IPS DF 19.7 (cell line): ENCODE measurements at places on chromosomes 4 and X.

DNA sequence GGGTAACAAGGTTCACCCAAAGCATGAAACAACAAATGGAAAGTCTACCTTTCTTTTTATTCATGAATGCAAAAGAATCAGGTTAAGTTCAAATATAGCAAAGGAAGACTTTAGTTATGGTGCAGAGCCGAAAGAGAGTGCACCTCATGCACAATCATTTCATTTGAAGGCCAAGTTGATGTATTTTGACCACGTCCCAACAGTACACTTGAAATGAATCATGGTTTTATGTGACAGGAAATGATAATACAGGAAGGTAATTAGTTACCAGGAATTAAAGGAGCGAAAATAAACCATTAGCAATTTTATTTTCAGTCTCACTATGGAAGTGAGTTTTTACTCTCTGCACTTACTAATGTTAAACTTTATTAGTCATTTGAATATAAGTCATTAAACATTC is 281.2 kb upstream of the DIAPH2 start:
- DNase-seq, result no peak

DNA sequence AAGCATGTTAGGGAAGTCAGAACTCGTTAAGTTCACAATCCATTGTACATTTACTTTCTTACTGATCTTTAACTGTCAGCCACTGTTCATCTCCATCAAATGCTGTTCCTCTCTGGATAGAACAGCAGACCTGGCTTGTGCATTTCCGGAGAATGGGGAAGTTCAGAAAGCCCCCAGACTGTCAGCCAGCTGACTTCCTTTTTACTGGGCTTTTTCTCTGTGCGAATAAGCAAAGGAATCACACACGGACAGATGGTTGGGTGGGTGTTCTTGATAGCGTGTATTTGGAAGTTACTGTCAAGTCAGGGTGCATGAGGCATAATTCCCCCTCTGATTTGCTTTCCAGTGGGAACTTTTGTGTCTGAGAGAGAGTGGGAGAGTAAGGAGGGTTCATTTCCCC is 56.8 kb downstream of the TSPAN7 start:
- DNase-seq, result no peak

DNA sequence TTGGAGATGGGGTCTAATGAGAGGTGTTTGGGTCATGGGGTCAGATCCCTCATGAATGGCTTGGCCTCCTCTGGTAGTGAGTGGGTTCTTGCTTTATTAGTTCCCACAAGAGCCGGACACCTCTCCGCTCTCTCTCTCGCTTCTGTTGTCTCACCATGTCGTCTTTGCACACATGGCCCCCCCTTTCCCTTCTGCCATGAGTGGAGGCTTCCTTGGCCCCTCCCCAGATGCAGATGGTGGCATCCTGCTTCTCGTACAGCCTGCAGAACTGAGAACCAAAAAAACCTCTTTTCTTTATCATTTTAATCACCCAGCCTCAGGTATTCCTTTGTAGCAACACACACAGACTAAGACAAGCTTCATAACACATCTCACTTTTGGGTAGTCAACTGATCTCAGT is 49.6 kb upstream of the SPRY1 start:
- no peak for DNase-seq

DNA sequence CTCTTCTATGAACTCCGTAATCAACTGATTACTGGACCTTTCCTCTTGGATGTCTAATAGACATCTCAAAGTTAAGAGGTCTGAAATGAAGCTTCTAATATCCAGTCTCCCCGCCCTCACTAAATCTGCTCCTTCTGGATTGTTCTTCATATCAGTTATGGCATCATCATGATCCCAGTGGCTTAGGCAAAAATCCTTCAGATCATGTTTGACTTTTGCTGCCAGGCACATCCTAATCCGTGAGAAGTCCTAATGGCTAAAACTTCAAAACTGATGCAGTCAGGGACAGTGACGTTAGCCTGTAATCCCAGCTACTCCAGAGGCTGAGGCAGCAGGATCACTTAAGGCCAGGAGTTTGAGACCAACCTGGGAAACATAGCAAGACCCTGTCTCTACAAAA is 55.1 kb upstream of the GUCY1A1 start:
- no peak for DNase-seq

DNA sequence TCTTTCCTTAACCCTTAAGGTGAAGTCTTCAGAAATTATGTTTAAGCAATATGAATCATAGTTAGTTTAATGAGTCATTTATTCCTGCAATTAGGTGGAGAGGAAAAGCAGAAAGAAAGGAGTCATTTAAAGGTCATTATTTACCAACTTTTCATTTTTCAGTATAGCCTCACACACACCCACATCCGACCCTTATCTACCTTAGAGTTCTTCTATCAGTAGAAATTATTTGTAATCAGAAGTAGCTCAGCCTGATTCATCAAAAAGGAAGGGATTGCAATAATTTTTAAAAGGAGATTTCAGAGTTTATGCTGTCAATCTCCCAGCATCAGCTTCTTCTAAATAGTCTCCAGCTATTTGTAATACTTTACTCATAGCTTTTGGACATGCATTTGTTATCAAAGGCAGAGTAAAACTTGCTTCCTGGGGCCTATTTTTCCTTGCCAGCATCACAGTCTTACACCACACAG is 5.9 kb downstream of the ANXA10 start:
- DNase-seq, result no peak

DNA sequence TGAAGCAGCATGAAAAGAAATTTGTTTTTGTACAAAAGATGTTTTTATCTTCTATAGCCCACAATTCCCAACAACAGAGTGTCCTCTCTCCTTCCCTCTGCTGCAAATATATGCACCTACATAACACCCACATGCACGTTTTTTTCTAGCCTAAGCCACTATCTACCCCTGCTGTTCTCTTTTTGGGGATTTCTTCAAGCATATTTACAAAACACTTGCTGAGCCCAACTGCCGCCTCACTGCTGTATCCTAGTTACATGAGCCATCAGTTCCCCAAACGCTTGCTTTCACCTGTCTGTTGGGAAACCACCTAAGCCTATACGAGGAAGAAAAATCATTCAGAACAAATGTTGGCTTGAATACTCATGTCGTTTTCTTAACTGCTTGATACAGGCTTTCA is 127.2 kb downstream of the CHRNA9 start:
- DNase-seq, result no peak

DNA sequence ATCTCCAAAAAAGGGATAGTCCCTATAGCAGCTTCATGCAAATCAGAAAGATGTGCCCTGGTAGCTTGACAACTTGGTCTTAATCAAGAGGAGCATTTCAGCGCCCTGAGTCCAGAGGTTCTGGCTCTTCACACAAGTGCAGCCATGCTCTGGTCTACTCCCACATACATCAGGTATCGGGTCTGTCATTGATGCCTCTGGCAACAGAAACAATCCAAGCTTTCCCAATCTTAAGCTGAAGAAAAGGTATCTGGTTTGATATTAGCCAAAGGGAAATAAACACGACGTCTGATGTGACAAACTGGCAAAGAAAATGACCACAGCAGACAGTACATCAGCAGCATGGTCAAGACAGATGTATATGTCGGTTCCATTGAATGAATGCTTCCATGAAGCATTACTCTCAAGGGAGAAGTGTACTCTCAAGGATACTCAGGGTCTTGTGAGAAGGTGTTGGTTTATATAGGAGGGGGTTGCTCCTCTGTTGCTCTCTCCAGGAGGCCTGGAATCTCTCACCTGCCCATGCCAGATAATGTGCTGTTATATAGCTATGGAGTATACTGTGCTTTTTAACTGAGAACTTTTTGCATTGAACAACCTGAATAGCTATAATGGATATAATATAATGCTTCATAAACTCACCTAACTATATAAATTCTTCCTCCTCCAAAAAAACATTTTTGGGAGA is 879.6 kb upstream of the PCDH10 start:
- no peak for DNase-seq

- no peak for DNase-seq
These were observed 22.0 kb downstream of the ADH7 start for GRCh38 chr4:99413140-99413539.

DNA sequence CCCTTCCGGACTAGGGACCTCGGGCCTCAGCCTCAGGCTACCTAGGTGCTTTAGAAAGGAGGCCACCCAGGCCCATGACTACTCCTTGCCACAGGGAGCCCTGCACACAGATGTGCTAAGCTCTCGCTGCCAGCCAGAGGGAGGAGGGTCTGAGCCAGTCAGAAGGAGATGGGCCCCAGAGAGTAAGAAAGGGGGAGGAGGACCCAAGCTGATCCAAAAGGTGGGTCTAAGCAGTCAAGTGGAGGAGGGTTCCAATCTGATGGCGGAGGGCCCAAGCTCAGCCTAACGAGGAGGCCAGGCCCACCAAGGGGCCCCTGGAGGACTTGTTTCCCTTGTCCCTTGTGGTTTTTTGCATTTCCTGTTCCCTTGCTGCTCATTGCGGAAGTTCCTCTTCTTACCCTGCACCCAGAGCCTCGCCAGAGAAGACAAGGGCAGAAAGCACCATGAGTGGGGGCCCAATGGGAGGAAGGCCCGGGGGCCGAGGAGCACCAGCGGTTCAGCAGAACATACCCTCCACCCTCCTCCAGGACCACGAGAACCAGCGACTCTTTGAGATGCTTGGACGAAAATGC is at the start of gene WAS:
WAS (plus strand) TSS at position 389 of the 572 bp plus-strand sequence; CDS start at position 444, 55 bp downstream.
- DNase-seq, result no peak

DNA sequence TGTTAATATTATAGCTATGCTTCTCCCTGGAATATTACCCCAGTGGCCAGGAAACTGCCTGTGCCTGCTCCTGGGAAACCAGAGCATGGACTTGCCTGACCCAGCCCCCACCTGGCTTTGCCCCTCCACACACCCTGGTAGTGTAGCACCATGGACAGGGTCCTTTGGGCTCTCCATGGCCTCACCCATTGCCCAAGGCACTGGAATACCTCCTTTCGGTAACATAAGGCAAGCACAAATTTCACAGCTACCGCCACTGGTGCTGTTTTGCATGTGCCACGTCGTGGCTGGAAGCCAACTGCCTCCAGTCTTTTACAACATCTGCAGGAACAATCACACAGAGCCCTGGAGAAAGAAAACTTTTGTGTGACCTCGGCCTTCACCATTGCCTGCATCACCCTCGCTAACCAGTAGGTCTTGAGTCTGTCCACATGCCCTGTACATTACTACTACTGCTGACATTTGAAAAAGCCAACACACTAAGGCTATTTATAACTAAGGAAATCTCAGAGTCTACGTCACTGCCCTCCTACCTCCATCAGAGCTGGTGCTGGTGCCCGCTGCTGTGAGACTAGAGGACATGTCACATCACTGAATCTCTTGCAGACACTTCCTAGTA is 47.7 kb downstream of the HPGD start:
- DNase-seq, result no peak

DNA sequence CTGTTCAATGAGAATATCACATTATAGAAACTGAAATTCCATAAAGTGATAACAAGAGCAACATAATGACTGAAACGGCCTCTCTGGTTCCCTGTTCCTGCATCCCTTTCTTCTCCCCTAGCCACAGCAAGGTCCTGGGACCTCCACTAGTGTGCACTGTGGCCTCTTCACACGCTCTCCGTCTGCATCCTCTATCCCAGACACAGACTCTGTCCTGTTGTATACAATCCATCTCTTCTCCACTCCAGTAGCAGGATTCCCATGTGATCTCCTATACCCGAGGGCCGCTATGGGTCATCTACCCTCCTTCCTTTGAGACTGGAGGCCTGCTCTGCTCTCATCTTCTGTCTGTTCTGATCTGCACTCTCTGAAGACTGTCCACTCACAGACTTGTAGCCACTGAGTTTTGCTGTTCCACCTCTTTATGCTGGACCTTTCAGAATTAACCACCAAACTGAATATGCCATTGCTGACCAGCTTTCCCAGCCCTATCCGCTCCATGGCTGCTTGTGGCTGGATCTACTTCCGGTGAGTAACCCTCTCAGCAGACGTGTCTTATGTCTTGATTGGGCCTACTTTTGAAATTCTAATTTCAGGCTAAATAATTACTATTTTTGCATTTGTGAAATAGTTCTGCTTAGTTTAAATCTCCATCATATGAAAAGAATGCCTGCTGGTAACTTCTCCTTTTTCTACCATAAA is 105.1 kb upstream of the NAP1L5 start:
- no peak for DNase-seq

- DNase-seq, result no peak
These were observed 752 bp upstream of the FGF5 start for GRCh38 chr4:80265571-80266252.

DNA sequence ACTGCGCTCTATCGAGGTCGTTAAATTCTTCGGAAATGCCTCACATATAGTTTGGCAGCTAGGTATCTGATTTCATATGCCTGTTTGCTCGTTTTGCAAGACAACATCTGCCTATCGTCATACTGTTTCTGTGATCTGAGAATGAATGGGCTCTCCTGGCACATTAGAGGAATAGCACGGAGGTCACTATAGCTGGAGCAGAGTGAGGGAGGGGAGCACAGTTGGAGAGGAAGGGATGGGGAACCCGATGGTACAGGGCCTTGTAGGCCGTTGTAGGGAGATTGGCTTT is 552 bp downstream of the IKBKG start:
- DNase-seq, result no peak

GRCh38 chrX:103941201-103941975 is 21.0 kb upstream of the TMSB15B start:
- DNase-seq, result no peak

DNA sequence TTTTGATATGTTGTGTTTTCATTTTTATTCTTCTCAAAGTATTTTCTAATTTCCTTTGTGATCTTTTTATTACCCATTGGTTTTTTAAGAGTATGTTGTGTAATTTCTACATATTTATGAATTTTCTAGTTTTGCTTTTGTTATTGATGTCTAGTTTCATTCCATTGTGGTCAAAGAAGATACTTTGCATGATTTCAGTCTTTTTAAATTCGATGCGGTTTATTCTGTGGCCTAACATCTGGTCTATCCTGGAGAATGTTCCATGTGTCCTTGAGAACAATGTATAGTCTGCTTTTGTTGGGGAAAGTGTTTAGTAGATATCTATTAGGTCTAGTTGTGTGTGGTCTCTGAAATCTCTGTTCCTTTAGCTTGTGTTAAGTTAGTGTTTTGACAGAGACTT is 46.2 kb downstream of the PPEF1 start:
- no peak for DNase-seq

- DNase-seq, result no peak
These were observed 85.3 kb upstream of the MAML3 start for GRCh38 chr4:140239311-140239710.

DNA sequence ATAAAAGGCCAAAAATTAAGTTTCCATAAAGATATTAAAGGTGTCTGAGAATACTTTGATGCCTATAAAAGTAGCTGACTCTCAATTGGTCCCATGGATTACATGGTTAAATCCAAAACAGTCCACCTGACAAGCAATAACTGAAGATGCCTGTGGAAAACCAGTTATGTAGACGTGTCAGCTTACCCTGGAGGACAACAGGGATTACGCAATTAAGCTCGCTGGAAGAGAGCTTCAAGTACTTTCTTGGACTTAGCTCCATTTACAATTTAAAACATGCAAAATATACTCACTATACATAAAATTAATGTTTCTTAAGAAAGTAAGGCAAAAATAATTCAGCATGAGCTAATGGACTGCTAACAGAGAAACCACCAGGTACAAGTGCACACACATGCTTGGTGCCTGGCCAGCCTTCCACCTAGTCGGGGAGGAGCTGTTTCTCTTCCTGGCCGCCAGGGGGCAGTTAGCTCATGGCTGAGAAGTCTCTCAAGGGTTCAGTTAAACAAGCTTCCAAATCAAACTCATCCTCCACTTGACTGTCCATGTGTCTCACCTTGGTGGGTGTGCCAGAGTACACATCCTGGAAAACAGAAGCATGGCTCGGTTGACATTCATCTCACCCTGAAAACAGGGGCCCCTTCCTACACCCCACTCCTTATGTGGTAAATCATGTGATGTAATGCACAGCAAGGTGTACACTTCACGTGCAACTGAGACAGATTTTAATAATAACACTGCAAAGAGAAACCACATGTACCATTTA is 9.2 kb upstream of the FAM53A start:
- DNase-seq, result no peak

- no peak for DNase-seq
These were observed 124.5 kb downstream of the RAPGEF2 start for GRCh38 chr4:159227378-159227777.
